ENCODE measurements at places on chromosomes 12 and 14.

GRCh38 chr12:80698256-80698655 lies 9.2 kb upstream of the MYF6 start:
- no peak for DNase-seq

DNA sequence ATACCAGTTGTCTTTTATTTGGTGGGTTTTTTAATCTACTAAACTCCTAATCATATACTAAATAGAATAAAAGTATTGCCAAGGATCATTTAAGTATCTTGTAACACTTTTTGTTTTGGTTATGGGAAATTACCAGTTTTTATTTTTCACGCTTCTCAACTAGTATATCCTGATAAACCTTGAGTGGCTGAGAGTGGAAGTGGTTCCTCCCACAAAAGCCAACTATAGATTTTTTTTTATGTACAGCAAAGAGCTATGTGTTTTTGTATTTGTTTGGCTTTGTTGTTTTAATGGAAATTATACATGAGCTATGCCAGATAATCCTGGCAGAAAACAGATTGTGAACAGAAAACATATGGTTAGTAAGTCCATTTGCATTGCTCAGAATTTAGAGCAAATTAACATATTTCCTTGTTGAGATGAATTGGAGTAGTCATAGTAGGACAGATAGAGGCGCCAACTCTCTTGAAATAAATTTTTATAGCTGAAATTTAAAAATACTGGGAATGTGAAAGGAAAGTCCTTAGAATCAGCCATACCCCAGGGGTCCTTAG lies 60.9 kb upstream of the PSMA6 start:
- DNase-seq: no peak

DNA sequence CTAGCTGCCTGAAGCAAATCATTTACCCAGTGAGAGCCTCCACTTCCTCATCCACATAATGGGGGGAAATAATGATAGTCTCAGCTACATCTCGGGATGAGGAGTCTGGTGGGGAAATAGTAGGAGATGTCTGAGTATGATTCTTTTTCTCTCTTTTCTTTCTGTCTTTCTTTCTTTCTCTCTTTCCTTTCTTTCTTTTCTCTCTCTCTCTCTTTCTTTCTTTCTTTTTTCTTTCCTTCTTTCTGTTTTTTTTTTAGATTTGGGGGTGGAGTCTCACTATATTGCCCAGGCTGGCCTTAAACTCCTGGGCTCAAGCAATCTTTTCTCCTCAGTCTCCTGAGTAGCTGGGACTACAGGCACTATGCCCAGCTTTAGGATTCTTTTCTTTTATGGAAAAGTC lies 12.8 kb downstream of the HOXC4 start:
- no peak for DNase-seq

- DNase-seq: no peak
Observed at GRCh38 chr12:93019212-93019927, 90.3 kb upstream of the EEA1 start.

DNA sequence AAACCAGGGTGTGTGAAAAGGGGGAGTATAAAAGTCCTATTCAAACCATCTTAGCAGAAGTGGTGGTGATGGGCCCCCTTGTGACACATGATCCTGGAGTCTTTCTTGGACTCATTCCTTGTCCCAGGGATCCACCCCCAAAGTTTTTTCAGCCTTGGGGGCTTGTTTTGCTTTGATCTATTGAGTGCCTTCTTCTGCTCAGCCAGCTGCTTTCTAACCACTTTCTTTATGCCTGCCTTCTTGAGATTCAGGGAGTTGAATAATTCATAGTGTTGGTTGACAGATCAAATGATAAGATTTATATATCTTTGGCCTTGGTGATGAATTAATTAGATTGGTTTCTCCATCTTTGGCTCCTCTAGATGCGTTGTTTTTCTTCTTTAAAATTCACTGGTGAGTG lies 926.7 kb downstream of the DIO2 start:
- DNase-seq: no peak

DNA sequence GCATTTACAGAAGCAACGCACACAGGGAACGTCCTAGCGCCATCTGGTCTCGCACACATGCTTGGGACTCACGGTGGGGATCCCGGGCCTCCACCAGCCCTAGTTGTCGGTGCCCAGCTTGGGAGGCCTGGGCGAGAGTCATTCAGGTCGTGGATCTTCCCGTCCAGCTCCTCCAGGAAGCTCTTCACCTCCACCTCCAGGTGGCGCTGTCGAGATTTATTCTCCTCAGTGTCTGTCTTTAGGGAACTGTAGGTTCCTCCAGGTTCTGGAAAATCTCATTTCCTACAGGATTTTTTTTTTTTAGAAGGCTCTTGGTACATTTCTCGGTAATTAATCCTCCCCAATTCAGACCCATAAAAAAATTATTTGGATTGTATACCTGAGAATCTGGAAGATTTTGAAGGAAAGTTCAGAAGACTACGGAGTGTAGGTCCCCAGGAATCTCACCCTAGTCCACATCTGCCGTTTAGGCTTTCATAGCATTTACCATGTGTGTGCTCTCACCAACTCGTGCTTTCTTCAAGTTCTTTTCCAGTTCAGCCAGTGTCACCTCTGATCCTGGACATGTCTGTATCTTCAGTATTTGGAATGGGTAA lies 910.0 kb downstream of the TMEM121 start:
- no peak for DNase-seq

DNA sequence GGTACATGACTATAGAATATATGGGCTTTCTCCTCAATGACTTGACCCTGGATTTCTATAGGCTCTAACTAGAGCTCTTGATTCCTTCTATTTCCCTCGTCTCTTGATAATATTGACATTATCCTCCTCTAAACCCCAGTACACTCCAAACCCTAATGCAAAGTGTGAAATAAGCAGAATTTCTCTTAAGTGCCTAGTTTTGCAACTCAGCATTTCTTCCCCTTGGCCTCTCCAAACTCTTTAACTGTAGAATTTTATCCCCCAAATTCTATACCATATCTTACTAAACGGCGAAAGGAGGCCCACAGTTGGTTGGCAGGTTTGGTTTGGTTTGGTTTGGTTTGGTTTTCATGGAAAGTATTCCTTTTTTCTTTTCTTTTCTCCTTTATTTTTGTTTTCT lies 498.7 kb downstream of the CCER1 start:
- DNase-seq: no peak

All from epithelial cell of prostate (primary cell).